ENCODE measurements at places on chromosomes 12 and 14.

DNA sequence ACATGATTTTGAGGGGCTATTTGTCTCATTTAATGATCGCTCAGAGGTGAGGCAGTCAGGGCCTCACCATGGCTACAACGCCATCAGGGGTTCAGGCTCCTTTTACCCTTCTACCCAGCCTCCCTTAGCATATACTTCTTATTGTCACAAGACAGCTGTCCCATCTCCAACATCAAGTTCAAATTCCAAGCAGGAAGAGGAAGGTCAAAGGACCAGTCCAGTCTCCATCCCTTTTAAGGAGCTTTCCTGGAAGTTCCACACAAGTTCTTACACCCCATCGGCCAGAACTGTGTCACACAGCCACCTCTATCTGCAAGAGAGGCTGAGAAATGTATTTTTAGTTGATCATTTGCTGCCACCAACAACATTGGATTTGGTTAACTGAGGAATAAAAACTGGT, 8.3 kb upstream of the TMEM106C start:
- DNase-seq: no peak

DNA sequence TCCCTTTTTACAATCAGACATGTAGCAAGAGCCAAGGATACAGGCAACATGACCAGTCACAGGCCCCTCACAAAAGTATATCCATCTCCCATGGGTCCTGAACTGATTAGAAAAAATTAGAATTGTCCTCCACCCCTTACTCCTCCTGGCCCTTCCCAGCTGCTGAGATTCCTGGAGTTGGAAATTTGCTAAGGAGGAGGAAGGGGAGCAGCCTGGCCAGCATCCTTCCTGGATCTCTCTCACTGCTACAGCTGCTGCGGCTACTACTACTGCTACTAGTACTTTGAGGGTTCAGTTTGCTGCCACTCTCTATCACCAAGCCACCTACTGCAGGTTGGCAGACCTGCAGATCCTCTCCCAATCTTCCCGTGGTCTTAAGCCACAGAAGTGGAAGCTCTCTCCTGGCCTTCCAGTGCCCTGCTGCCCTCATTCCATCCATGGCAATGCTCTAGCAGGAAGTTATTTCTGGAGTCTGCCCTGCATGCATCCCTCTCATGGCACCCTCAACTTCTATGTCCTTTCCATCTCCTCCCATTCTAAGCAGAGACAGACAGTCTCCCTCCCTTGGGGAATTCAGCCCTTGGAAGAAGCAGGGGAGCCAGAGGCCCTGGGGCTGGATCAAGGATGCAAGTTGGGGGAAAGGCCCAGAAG, 1.0 kb downstream of the ITGA7 start:
- DNase-seq: no peak

DNA sequence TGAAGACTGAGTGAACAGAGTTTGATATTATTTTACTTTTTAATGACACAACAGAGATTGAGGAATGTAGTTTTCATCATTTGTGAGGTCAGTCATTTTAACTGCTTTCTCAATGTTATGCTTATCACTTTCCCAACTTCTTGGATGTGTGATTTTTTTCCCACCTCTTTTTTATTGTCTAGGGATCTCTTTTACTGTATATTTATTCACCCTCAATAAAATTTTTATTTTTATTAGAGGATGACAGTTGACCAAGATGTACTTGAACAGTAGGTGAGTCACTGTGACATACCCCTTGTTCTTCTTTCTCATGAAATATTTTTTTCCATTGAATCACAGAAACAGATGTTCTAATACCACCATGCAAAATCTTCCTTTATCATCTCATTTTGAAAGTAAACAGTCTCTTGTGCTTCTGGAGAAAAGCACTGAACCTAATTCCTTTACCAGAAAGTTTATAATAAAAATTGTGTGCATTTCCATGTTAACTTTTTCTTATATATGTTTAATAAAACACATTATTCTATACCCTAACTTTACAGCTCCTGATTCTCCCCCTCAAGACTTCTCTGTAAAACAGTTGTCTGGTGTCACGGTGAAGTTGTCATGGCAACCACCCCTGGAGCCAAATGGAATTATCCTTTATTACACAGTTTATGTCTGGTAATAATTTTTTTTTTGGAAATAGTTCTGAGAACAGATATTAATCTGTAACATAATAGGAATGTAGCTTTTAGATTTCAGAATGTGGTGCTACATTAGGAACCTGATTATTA, 65.9 kb downstream of the PTPRQ start:
- no peak for DNase-seq

DNA sequence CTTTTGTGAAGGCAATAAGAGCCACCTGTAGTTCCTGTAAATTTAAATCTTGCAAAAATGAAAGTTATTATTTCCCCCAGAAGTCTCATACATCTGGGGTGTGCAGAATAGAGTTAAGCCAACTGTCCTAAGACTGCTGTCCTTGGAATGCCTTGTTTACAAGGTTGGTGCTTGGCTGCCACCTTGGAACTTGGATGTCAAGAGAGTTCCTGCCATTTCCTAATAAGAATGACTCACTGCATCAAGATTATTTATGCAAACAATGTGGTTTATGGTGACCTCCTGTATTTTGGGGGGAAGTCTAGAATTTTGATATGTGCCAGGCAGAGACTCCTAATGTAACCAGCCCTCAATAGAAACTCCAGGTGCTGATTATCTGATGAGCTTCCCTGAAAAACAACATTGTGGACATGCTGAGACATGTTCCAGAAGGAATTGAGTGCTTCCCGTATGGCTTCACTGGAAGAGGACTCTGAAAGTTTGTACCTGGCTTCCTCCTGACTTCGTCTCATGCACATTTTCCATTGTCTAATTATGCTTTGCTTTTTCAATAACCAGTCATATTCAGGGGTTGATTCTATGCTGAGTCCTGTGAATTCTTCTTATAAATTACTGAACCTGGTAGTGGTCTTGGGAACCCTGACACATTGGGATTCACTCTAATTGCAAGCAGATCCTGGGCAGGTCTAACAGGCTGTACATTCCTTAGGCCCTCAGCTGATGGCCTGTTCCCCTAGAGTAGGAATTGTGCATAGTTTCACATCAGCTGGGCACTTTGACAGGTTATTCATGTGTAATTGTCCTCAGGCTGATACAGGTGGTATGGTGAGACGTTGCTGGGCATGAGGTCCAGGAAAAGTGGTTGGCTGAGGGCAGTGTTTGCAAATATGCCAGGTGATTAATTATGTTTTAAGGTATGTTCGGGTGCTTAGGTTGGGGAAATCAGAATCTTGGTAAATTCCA, 1370.7 kb upstream of the TMEM132C start:
- DNase-seq: no peak

DNA sequence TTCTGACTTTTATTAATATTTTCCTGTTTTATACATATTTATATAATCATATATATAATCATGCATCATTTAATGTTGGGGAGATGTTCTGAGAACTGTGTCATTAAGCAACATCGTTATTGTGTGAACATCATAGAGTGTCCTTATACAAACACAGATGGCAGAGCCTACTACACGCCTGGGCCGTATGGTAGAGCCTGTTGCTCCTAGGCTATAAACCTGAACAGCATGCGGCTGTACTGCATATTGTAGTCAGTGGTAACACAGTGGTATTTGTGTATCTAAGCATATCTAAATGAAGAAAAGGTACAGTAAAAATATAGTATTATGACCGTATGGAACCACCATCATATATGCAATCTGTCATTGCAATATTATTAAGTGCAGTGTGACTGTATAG, 44.7 kb upstream of the BCL7A start:
- no peak for DNase-seq

Measured in H7 (cell line).